Umbilical cord (tissue), 2 donors: ENCODE measurements at places on chromosomes 7 and 10. TPM values are rescaled to one million over a fixed set of nuclear protein-coding genes. Genes with fewer than 3 reads are reported as not detected.

The SFMBT2 gene
- 11.6 TPM for total RNA-seq

The GNAT3 gene
- not detected for total RNA-seq

The MRPS17 gene
- 22.1 TPM for total RNA-seq

The PAPSS2 gene
- 45.5 TPM for total RNA-seq

The THSD7A gene
- total RNA-seq, result 7.0 TPM

The ASB15 gene
- 0.96 TPM for total RNA-seq

The GPER1 gene
- total RNA-seq, result 16.6 TPM

The MSMB gene
- not detected for total RNA-seq

The GIMAP2 gene
- total RNA-seq, result 23.4 TPM

The ZNF467 gene
- 3.9 TPM for total RNA-seq

The SEMA3E gene
- total RNA-seq, result 3.1 TPM

- DNase-seq, result peak; percentile 88
Measured at GRCh38 chr7:102009628-102010027, 192.2 kb downstream of the CUX1 start.

DNA sequence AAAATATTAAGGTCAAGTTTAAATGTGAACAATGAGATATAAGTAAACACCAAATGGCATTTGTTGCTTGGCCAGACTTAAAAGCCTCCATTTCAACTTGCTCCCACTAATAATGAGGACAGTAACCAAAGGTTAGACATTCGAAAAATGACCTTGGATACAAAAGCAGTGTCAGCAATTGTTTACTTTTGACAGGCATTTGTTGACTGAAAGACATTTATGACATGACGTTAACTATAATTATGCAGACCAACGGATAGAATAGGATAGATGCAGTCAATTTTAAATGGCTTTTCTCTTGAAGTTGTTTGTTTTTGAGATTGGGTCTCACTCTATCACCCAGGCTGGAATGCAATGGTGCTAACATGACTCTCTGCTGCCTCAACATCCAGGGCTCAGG is 6.3 kb upstream of the WNT16 start:
- no peak for DNase-seq

GRCh38 chr10:107790271-107790670 is 625.8 kb upstream of the SORCS1 start:
- DNase-seq, result no peak

DNA sequence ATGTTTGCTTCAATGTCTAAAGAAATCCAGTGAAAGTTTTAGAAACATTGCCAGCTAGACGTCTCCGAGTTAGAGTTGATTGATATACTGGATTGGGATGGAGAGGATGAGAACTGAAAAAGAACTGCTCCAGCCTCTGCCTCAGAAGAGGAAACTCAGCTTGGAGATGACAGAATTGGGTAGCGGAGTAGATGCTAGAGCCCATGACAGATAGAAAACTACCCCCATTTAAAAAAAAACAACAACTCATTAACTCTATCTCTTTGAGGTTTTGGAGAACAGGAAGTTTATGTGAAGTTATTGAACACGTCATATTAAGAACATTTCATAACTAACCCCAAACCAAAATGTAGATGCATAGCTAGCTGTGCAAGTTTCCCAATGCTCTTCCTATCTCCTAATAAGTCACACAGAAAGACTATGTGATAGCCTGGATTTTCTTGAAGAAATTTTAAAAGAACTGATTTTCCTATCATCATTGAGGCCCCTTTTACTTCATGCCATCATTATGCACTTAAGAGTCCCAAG is 28.3 kb upstream of the AFAP1L2 start:
- no peak for DNase-seq

GRCh38 chr7:2521952-2522591 is 2.5 kb downstream of the LFNG start:
- no peak for DNase-seq

GRCh38 chr10:21002091-21002878 is 105.2 kb upstream of the NEBL start:
- no peak for DNase-seq

DNA sequence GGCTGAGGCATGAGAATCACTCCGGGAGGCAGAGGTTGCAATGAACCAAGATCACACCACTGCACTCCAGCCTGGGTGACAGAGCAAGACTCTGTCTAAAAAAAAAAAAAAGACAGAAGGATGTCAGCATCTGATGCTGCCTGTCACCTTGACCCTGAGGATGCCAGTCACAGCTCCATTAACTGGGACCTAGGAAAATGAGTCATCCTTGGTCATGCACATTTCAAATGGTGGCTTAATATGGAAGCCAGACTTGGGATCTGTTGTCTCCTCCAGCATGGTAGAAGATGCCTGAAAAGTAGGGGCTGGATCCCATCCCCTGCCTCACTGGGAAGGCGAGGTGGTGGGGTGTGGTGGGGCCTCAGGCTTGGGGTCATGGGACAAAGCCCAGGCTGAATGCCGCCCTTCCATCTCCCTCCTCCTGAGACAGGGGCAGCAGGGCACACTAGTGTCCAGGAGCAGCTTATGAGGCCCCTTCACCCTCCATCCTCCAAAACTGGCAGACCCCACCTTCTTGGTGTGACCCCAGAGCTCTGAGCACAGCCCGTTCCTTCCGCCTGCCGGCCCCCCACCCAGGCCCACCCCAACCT is 1.3 kb downstream of the NOS3 start:
- DNase-seq, result no peak

GRCh38 chr10:113335592-113335991 is 217.3 kb upstream of the HABP2 start:
- DNase-seq, result no peak

DNA sequence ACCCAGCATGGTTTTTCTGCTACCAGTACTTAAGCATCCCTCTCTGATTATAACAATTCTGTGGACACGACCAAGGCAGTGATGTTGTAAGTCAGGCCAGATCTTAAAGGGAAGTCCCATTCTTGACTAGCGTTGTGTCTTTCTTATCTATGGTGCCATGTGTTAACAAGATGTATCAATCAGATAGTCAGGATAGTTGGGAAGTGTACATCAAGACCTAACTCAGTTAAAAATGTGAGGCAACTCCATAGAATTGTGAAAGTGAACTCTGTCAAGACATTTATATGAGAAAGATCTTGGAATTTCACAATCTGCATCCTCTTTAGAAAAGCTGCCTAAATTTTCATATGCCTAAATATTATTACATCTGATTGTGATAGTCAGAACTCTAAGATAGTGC is 341.7 kb upstream of the SEMA3D start:
- DNase-seq, result no peak

- no peak for DNase-seq
Measured at GRCh38 chr10:98463976-98464754, 17.4 kb upstream of the HPS1 start.

GRCh38 chr7:79308192-79308591 is 145.3 kb downstream of the MAGI2 start:
- no peak for DNase-seq

- no peak for DNase-seq
Measured at GRCh38 chr10:125691160-125691981, 8.4 kb upstream of the TEX36 start.

GRCh38 chr10:2861632-2862210 is 205.6 kb upstream of the PFKP start:
- no peak for DNase-seq

GRCh38 chr10:29806350-29806788 is 171.6 kb upstream of the SVIL start:
- no peak for DNase-seq

GRCh38 chr10:44341886-44342285 is 43.0 kb downstream of the CXCL12 start:
- DNase-seq, result no peak

DNA sequence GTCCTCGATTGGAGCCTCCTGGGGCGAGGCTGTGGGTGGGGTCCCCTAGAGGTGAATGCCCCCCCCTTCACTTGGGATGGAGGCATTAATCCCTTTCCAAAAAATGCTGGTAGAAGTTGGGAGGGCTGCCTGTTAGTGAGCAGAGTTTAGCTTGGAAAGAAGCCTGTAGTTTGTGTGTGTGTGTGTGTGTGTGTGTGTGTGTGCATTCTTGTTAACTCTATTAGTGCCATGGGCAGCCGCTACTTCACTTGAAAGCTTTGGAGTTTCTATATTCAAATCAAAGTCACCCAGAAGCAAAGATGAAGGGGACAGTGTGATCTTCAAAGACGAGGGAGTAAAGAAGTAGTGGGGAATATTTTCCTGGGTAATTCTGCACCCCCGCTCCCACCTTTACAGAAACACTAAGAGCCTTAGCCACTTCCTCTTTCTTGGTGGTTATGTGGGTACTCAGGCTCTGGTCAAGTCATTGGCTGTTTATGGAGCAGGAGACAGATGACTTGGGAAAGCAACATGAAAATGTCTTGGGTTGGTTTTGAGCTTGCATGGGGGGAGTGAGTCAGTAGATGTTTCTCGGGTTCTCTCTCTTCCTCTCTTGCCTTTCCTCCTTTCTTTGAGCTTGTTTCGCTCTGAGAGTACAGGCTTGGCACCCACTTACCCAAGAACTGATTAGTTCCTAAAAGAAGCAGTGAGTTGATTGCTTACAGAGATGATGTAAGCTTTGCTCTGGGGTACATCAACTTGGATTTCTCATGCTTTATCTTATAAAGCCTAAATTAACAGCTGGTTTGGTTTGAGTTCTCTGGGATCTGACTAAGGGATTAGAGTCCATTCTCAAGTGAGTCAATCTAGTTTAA is 35.9 kb downstream of the TCF7L2 start:
- peak; percentile 83 for DNase-seq

DNA sequence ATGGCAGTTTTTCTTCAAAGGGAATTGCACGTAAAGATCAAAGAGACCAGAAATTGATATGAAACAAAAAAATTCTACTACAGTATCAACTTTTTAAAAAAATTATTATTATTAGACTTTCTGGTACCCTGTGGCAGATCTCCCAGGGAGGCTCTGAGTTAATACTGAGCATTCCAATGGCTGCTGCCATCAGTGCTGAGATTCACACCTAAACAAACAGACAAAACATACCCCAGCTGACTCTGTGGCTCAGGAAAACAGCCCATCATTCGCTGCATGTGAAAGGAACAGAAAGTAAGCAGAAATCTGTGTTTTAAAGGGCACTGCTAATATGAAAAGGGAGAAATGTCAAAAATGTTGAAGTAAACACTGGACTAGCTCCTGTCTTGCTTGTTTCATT is 118.4 kb downstream of the GRM3 start:
- DNase-seq, result no peak

- DNase-seq, result peak; percentile 16
Measured at GRCh38 chr10:110636932-110637557, 7.1 kb upstream of the RBM20 start.

GRCh38 chr7:18590241-18590640 is 94.7 kb downstream of the HDAC9 start:
- DNase-seq, result peak; percentile 29

- DNase-seq, result no peak
Measured at GRCh38 chr10:33602278-33602677, 267.8 kb upstream of the NRP1 start.

DNA sequence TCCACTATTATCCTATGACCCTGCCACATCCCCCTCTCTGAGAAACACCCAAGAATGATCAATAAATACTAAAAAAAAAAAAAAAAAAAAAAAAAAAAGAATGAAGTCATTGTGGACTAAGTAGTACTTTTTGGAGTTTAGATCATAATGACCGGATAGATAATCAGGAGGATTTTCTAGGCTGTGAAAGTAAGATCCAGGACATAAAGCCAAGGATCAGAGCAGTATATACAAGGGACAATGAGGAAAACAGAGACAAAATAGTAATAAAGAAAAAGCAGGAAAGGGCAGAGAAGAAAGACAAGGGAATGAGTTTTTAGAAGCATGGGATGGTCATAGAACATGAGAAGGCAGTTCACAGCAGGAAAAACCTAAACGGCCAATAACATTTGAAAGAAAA is 87.6 kb downstream of the AKAP9 start:
- DNase-seq, result no peak

DNA sequence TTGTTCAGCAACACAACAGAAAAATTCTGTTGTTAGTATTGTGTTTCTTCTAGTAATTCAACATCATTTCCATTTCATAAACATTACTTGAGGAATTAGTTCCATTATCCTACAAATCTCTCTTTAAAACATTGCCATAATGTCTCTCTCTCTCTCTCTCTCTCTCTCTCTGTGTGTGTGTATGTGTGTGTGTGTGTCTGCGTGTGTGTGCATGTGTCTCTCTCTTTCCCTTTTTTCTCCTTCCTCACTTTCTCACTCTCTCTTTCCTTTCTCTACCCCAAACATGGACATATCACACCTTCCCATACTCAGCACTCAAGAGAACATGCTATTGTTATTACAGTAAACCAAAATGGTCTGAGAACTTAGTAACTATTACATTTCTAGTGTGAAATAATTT is 16.6 kb downstream of the LRRTM3 start:
- DNase-seq, result no peak

DNA sequence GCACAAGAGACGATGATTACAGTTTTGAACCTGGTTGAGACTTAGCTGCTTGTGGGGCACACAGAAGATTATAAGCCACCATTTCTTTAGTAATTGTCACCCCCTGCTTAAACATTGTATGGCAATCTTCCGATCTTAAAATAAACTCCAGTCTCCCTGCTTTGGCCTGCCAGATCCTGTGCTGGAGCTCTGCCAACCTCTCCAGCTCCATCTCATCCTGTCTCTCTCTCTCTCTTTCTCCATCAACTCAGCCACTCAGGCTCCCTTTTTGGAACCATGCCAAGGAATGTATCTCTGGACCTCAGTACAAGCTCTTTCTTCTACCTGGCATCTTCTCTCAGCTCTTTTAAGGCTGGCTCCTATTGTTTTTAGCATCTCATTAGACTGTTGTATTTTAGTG is 1053.2 kb downstream of the REEP3 start:
- DNase-seq, result peak; percentile 17

GRCh38 chr10:30694518-30695228 is 65.1 kb upstream of the LYZL2 start:
- DNase-seq, result no peak

DNA sequence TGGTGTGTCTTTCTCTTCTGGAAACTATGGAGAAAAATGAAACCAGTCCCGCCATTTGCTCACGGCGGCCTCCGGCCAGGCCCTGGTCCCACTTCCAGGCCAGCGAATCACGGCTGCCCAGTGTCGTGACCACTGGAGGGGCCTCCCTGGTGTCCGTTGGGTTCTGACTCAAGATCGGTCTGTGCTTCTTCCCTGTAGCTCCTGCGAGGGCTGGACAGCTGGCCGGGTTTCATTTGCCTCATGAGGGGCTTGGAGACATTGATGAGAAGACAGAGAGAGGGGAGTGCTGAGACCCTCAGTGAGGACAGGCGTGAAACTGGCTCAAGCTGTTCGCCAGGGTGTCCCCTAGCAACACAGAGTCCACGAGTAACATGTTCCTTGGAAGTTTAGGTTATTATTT is 108.6 kb downstream of the ADARB2 start:
- no peak for DNase-seq

- DNase-seq, result no peak
Measured at GRCh38 chr7:45975367-45975766, 54.3 kb upstream of the IGFBP3 start.

DNA sequence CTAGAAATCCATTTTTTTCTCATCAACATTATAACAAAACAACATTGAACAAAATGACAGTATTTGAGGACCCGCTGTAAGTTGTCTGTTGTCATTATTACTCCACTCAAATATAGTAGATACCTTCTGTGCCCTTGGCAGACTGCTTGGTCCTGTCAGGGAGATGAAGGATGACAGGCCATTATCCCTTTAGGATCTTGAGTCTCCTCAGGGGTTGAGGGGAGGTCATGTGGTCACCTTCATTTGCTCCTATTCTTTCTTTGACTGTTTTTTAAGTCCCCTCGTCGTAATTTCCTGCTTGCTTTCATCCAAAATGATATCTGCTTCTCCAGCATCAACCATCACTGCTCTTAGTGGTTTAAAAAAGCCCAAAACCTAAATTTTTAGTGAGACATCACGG is 2.6 kb upstream of the PIP4K2A start:
- no peak for DNase-seq

GRCh38 chr10:77965294-77965693 is 38.7 kb upstream of the DLG5 start:
- DNase-seq, result no peak

GRCh38 chr7:114944745-114945625 is 23.1 kb downstream of the MDFIC start:
- peak; percentile 88 for DNase-seq
